ENCODE measurements at places on chromosomes 2 and 18.

GRCh38 chr2:128777196-128778035 lies 458.7 kb upstream of the HS6ST1 start:
- no peak for DNase-seq
- H3K4me3 ChIP-seq = no peak overlapping the region
- H3K4me1 ChIP-seq = no peaks in the 10 kb centered on the region
- no peaks in the 10 kb centered on the region for H3K36me3 ChIP-seq
- H3K27me3 ChIP-seq = no peaks in the 10 kb centered on the region

GRCh38 chr2:205708231-205708631 lies 25.9 kb downstream of the NRP2 start:
- H3K27ac ChIP-seq = no peak overlapping the region
- DNase-seq = no peak
- H3K4me3 ChIP-seq = no peak overlapping the region
- H3K27me3 ChIP-seq = peaks cover under 1% of the 10 kb centered on the region
- H3K36me3 ChIP-seq = no peaks in the 10 kb centered on the region

- H3K4me1 ChIP-seq = no peaks in the 10 kb centered on the region
- no peak for DNase-seq
- no peaks in the 10 kb centered on the region for H3K36me3 ChIP-seq
These were observed 239.1 kb downstream of the SEPTIN10 start for GRCh38 chr2:109374548-109375130.

- DNase-seq = no peak
- H3K4me1 ChIP-seq = peaks cover 17% of the 10 kb centered on the region
- H3K27ac ChIP-seq = no peak overlapping the region
- H3K4me3 ChIP-seq = no peak overlapping the region
These were observed 71.7 kb downstream of the IL1R2 start for GRCh38 chr2:102063487-102063911.

DNA sequence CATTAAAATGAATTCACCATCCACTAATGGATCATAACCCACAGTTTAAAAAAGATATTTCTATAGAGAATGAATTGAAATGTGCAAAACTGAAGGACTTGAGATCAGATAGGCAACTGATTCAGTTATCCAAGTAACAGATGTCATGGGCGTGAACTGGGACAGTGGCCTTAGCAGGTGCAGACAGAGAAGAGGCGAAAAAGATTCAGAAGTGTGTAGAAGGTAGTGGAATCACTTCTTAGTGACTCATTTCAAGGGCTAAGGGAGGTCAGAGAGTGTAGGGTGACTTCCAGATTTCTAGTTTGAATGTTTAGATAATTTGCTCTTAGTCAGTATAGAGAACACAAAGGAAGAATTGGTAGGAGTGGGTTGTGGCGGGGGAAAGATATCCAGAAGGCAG lies 79.7 kb downstream of the EHBP1 start:
- DNase-seq = no peak
- no peak overlapping the region for H3K4me3 ChIP-seq
- H3K36me3 ChIP-seq = peaks cover 3% of the 10 kb centered on the region
- H3K27ac ChIP-seq = no peak overlapping the region
- no peaks in the 10 kb centered on the region for H3K27me3 ChIP-seq
- peaks cover 4% of the 10 kb centered on the region for H3K4me1 ChIP-seq

GRCh38 chr2:185811580-185811979 lies 73.0 kb downstream of the FSIP2 start:
- no peak overlapping the region for H3K27ac ChIP-seq
- H3K36me3 ChIP-seq = no peaks in the 10 kb centered on the region
- no peaks in the 10 kb centered on the region for H3K27me3 ChIP-seq

- no peaks in the 10 kb centered on the region for H3K36me3 ChIP-seq
- peak; percentile 46 for DNase-seq
- H3K27me3 ChIP-seq = peaks cover 11% of the 10 kb centered on the region
- H3K4me3 ChIP-seq = no peak overlapping the region
These were observed 7.6 kb upstream of the LPIN1 start for GRCh38 chr2:11738589-11739436.

DNA sequence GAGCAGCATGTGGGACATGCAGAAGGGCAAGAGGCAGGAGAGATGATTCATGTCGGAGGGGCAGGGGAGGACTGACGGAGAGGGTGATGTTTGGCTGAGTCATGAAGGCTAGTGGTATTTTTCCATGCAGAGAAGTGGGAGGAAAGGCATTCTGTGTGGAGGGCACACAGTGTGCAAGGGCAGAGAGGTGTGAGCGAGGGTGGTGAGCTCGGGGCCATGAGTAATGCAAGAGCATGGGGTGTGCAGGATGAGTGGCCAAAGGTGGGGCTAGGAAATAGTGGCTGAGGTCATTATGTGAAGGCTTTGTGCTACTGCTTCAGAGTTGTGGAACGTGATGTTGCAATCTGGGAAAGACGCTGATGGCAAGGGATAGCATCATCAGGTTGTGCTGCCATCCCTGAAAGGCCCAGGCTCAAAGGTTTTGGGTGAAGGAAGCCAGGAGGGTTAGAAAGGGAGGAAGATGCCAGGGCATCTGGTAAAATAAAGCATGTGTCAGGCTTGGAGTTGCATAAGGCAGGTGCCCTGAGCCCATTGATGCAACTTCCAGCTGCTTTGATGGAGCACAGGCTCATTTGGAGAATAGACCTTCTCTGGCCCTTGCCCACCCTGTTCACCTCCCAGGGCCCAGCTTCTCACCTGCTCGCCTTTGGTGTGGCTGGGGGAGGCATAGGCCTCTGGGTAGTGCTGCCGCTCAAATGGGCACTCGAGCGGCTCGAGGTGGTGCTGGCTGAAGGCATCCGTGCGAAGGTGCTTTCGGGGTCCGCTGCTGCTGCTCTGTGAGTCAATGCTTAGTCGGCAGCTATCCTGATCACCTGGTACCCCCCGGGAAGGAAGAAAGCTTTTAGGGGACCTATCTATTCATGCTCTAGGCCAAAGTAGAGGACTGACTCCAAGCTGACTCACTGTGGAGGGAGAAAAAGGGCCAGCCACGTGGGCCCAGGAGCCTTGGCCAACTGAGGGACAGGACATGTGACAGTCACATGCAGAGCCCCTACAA lies 37.5 kb downstream of the PAX8 start:
- DNase-seq = no peak
- no peak overlapping the region for H3K27ac ChIP-seq
- H3K4me3 ChIP-seq = no peak overlapping the region
- peaks cover 17% of the 10 kb centered on the region for H3K4me1 ChIP-seq
- no peaks in the 10 kb centered on the region for H3K36me3 ChIP-seq

- no peak for DNase-seq
- no peaks in the 10 kb centered on the region for H3K36me3 ChIP-seq
These were observed 310.2 kb upstream of the HNMT start for GRCh38 chr2:137654046-137654445.

DNA sequence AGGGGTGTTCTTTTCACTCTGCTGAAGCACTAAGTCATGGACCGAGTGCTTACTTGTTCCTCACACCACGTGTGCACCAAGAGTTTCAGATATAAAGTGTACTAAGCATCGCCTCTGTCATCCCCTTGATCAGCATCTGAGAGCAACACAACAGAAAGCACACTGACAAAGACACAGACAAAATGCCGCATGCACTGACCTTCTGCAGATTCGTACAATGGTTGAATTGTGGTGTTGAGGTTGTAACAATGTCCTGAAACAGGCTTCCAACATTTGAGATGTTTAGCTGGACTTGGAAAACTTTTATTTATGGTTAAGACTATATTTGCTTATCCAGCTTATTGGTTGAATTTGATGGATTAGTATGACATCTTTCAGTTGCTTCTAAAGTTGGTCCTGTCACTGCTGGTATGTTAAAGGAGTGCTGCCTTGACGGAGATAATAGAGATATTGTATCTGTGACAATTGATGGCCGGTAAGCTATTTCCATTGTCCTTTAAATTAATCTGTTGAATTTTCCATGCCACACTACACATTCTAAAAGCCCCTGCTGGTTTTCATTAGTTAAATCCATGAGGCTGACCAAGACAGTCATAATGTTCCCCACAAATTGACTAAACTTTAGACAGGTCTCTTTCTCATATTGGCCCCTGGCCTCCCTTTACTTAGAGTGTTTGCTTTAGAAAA lies 99.9 kb downstream of the CBLN2 start:
- no peak overlapping the region for H3K27ac ChIP-seq
- no peaks in the 10 kb centered on the region for H3K27me3 ChIP-seq
- no peak for DNase-seq
- no peaks in the 10 kb centered on the region for H3K4me1 ChIP-seq

- peak overlapping the region; percentile 74 for H3K27ac ChIP-seq
- H3K4me3 ChIP-seq = peak overlapping the region; percentile 39
- H3K4me1 ChIP-seq = peaks cover 21% of the 10 kb centered on the region
- peaks cover 2% of the 10 kb centered on the region for H3K36me3 ChIP-seq
- H3K27me3 ChIP-seq = peaks cover 9% of the 10 kb centered on the region
These were observed 202.3 kb downstream of the MREG start for GRCh38 chr2:215811003-215811402.

Measured in activated CD8-positive, alpha-beta T cell treated with anti-CD3 and anti-CD28 coated beads, Interleukin-2, amount 10 ng/mL, durations not matched to agents 7 days and 5 days (primary cell).